ENCODE measurements at places on chromosomes 7 and 10. TPM values are rescaled to one million over a fixed set of nuclear protein-coding genes. Genes with fewer than 3 reads are reported as not detected.

TMEM270 gene
- total RNA-seq, result not detected

TMEM26 gene
- 51.7 TPM for total RNA-seq

ARHGAP12 gene
- 27.3 TPM for total RNA-seq

LLCFC1 gene
- not detected for total RNA-seq

DYNC1I1 gene
- total RNA-seq, result 9.1 TPM

TRIM56 gene
- 21.3 TPM for total RNA-seq

LIPJ gene
- not detected for total RNA-seq

CDH23 gene
- 8.4 TPM for total RNA-seq

RBM17 gene
- 45.2 TPM for total RNA-seq

HEPACAM2 gene
- 0.39 TPM for total RNA-seq
